ENCODE measurements at places on chromosomes 6 and 20.

- no peak for DNase-seq
These were observed 44.9 kb upstream of the JAG1 start for GRCh38 chr20:10718661-10719060.

DNA sequence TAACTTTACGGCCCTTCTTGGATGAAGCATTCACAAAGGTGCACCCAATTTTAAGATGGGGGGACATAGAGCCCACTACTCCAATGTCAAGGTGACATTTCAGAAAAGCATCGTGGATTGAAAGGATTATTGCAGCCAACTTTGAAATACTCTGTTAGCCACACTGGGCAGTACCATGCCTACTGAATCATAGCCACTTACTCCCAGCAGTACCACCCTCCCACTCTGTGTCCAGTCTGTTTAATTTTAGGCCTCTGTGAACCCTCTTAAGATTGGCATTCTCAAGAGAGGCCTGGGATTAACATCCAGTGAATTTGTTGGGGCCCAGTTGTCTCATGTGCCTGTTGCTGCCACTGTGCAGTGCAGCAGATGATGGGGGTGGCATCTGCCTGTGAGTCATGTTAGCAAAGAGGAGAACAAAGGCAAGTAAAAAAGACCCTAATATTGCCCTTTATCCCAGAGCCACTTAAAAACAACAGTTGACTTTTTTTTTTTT is 11.2 kb upstream of the HDAC2 start:
- no peak for DNase-seq

- peak; percentile 71 for DNase-seq
These were observed 40.3 kb upstream of the ANGPT4 start for GRCh38 chr20:956330-956951.

GRCh38 chr6:1625794-1626435 is 16.2 kb downstream of the FOXC1 start:
- no peak for DNase-seq

GRCh38 chr6:125231133-125231532 is 70.6 kb downstream of the HDDC2 start:
- DNase-seq: no peak

DNA sequence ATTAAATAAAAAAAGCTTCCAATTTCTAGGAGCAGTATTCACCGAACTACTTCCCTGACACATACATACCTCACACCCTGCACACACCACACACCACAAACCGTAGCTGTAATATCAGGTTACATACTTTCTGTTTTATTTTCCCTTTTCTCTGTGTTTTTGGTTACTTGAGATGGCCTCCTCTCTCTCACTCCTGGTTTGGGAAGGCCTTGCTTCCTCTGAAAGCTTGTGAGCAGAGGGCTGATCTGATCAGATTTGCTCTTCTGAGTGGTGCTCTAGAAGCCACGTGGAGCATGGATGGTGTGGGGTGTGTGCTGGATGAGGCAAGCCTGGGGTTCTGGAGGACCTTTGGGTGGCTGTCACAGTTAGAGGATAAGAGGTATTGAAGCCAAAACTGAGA is 20.9 kb downstream of the UTRN start:
- DNase-seq: peak; percentile 71

DNA sequence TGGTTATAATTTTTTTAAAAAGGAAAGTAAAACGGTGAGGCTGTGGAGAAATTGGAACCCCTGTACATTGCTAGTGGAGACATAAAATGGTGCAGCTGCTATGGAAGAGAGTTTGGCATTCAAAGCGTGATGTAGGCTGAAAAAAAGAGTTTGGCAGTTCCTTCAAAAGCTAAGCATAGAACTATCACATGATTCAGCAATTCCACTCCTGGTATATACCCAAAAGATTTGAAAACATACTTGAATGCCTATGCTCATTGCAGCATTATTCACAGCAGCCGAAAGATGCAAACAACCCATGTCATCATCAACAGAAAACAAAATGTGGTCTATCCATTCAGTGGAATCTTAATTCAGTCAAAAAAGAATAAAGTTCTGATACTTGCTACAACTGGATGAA is 4.5 kb upstream of the SGK2 start:
- DNase-seq: no peak

DNA sequence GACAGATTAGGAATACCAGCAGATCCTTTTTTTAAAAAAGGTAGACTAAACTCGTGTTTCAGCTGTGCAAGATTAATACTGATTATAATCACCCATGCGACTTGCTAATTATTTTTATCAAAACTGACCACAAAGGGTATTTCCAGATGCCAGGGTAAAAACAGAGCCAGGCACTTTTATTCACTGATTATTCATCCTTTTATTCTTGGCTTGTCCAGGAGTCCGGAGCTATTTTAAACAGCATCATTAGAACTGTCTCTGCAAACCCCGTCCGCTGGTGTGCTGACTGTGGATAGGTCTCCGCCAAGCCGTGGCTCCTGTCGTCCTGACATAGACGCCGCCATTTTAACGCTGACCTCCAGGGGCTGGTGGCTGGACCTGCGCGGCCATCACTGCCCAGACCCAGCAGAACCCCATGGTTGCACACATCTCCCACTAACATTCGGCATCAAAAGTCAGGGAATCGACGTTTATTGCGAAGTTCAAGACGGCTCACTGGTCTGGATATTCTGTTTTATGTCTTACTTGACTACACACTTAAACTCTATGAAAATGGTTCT is 364.8 kb downstream of the THBS2 start:
- no peak for DNase-seq

- DNase-seq: no peak
These were observed 145.2 kb downstream of the CEBPB start for GRCh38 chr20:50335866-50336265.

DNA sequence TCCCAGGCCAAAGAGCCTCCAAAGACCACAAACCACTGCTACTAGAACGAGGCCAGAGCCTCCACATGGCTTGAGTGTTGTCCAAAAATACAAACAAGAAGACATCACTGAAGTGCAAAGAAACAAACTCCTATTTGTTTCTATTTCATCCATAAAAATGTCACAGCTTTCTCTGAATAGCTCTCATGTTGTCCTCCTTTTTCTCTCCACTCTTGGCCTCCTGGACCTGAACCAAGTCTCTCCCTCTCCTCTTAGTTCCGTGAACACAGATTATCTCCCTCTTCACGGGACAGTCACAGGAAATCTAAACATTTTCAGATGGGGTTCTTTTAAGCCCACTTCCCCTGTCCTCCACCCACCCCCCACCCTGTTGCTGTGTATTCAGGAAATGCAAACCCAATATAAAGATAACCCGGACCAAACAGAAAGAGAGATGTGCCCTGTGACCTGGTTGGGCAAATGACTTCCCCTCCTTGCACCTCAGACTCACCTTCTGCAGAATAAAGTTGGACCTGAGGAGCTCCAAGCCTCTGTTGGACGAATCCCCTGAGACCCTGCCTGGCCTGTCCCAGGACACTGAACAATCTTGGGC is 75.8 kb upstream of the MRPS10 start:
- no peak for DNase-seq

DNA sequence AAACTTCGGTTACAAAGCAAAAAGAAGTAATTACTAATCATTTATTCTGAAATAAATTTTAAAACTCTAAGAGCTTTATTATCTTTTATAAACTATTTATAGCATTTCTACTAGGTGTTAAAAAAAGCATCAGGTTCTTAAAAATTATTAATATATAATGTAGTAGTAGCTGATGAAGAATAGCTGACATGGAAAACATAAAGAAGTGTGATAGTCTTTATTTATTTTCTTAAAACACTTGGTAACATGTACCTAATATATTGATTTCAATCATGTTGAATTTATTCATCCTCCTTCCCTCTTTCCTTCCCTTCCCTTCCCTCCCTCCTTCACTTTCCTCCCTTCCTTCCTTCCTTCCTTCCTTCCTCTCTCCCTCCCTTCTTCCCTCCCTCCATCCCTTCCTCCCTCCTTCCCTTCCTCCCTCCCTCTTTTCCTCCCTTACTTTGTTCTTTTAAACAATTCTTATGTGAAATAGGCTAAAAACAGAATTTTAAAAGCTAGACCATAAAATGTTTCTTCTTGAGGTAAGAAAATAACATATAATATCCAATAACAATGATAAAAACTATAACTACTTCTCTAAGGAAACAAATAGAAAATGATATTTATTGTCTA is 913.9 kb upstream of the MAP3K7 start:
- DNase-seq: no peak

GRCh38 chr20:38228436-38228835 is 32.1 kb downstream of the KIAA1755 start:
- peak; percentile 37 for DNase-seq

GRCh38 chr20:23477223-23477622 is 13.7 kb upstream of the CST8 start:
- no peak for DNase-seq

DNA sequence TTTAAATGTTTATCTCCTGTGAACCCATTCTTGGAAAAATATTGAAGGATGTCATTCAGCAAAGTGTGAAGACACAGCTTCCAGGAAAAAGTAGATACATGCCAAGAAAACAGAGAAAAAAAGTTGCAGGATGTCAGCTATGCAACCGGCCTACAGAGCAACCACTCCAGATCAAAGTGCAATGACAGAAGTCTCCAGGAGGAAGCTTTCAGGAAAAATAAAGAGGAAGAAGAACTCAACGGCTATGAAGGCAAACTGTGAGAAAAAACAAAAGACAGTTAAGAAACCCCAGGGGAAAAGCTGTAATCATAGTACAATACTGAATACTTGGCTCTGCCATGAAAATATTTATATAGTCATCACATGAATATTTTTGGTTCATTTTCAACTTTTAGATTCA is 30.6 kb downstream of the REPS1 start:
- no peak for DNase-seq

DNA sequence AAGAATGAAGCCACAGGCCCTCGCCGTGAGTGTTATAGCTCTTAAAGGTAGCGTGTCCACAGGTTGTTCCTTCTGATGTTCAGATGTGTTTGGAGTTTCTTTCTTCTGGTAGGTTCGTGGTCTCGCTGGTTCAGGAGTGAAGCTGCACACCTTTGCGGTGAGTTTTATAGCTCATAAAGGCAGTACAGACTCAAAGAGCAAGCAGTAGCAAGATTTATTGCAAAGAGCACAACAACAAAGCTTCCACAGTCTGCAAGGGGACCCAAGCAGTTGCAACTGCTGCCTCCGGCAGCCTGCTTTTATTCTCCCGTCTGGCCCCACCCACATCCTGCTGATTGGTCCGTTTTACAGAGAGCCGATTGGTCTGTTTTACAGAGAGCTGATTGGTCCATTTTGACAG is 5.2 kb downstream of the HIVEP1 start:
- DNase-seq: no peak

GRCh38 chr20:11867291-11867919 is 50.3 kb upstream of the BTBD3 start:
- peak; percentile 20 for DNase-seq

DNA sequence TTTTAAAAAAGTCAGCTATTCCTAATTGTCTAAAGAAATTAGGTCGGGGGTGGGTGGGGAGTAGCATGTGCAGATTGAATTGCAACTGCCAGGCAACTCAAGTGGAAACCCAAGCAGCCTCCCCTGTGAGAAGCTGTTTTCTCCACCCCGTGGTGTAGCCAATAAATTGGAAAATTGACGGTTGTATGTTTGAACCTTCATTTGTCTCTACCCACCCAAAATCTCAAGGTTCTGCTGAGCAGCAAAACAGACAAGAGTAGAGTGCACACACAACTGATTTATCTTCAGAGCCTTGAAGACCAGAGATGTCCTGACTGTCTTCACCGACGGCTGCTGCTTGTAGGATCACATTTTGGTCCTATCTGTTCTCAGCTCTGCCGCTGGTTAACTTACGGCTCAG is 88.5 kb downstream of the DTD1 start:
- DNase-seq: no peak

DNA sequence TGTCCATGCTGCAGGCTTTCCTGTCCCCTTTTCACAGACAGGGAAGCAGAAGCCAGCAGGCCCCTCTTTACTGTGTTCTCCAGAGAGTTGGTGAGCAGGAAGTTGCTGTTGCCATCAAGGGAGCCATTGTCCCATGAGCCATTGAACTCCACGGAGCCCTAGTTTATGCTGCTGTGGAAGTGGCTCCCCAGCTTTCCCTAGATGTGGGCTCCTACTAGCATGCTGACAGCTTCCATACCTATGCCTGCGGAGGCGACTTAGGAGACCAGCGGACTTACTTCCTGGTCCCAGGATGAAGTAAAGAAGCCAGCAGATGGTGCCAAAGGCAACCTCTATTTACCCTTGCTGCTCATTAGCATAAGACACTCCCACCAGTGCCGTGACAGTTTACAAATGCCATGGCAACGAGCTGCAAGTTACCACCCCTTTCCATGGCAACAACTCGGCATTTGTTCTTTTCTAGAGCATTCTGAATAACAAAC is 30.8 kb upstream of the FKBP1A start:
- peak; percentile 55 for DNase-seq

GRCh38 chr6:39850736-39851297 is 58.6 kb downstream of the DAAM2 start:
- DNase-seq: no peak

DNA sequence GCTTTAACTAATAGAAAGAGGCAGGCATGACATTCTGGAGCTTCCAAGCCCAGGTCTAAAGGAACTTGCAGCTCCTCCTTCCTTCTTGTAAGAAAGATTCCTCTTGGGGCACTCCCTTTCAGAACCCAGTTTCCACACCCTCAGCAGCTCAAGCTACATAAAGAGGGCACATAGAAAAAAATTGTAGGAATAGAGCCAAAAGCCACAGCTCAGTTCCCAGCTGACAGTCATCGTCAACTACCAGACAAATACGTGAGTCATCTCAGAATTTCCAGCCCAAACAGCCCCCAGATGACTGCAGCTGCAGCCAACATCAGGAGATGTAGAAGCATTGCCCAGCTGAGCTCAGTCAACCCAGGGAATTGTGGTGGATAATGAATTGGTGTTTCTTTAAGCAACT is 349.8 kb upstream of the ARID1B start:
- peak; percentile 67 for DNase-seq

- no peak for DNase-seq
These were observed 3.5 kb downstream of the GFRA4 start for GRCh38 chr20:3659492-3660261.

DNA sequence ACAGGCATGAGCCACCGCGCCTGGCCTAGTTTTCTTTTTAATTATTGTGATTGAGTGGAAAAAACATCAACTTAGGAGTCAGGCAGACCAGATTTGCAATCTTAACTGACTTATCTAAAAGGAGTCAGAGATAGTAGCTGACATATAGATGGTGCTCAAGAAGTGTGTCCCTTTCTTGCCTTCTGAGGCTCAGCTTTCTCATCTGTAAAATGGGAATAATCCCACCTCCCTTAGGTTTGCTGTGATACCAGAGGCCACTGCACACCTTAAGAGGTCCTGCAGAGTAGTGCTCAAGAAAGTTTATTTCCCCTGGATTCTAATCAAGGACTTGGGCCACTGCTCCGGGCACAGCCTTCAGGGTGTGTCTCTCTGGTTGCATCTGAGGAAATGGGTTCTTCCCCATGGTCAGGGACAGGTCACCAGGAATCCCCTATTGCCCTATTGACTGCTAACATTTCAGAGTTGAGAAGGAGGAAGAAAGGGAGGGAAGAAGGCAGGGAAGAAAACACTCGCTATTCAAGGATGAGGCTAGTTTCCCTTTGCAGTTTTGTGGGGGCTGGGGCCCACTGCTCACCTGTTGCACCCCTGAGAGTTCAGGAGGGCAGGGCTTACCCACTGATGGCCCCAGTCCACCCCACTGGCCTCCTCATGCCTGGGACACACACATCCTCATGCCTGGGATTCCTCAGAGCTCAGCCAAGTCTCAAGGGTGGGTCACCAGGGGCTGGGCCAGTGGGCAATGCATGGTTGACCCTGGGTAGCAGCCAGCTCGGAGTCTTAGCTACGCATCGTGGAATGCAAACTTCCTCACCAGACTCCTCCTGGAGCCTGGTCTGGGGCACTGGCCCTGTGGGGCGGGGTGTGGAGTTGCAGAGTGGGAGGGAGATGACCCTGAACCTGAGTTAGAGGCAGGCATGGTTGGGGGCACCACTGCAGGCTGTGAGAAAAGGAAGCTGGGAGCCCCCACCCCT is 21.2 kb downstream of the C6orf132 start:
- DNase-seq: peak; percentile 27

GRCh38 chr6:49110916-49111315 is 352.1 kb downstream of the MMUT start:
- no peak for DNase-seq

Data from ELR (cell line).